Fibroblast of gingiva (primary cell): ENCODE measurements at places on chromosomes 7 and 10.

- no peak for DNase-seq
Measured at GRCh38 chr10:98299341-98299740, 31.3 kb upstream of the LOXL4 start.

- no peak for DNase-seq
Measured at GRCh38 chr7:50088463-50089129, 4.5 kb downstream of the ZPBP start.

DNA sequence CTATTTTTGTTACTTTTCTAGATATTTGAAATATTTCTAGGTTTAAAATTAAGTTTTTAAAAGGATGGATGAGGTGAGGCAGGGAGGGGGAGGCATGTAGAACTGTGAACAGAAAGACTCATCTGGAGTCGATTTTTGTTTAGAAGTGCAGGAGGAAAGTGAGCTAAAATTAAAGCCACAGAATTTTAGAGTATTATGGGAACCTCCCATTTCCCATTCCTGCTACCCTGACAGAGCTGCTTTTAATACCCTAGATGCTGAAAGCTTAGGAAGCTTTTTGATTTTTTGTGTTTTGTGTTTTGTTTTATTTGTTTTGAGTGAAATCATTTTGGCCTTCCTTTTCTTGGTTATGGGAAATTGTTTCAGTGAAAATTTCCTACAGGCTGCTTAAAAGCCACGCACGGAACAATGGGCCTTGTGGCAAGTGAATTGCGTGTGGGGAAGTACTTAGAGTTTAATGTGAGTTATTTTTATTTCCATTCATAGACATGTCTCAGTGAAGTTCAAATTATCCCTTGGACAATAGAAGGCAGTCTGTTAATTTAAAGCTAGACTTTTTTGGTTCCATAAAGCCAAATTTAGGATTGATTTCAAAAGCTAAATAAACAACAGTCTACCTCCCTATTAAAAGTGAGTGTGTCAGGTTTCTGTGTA lies 102.0 kb upstream of the HDAC9 start:
- DNase-seq, result no peak

- peak; percentile 73 for DNase-seq
Measured at GRCh38 chr10:33612551-33612950, 278.1 kb upstream of the NRP1 start.

GRCh38 chr7:12984117-12984516 lies 296.7 kb downstream of the ARL4A start:
- no peak for DNase-seq

DNA sequence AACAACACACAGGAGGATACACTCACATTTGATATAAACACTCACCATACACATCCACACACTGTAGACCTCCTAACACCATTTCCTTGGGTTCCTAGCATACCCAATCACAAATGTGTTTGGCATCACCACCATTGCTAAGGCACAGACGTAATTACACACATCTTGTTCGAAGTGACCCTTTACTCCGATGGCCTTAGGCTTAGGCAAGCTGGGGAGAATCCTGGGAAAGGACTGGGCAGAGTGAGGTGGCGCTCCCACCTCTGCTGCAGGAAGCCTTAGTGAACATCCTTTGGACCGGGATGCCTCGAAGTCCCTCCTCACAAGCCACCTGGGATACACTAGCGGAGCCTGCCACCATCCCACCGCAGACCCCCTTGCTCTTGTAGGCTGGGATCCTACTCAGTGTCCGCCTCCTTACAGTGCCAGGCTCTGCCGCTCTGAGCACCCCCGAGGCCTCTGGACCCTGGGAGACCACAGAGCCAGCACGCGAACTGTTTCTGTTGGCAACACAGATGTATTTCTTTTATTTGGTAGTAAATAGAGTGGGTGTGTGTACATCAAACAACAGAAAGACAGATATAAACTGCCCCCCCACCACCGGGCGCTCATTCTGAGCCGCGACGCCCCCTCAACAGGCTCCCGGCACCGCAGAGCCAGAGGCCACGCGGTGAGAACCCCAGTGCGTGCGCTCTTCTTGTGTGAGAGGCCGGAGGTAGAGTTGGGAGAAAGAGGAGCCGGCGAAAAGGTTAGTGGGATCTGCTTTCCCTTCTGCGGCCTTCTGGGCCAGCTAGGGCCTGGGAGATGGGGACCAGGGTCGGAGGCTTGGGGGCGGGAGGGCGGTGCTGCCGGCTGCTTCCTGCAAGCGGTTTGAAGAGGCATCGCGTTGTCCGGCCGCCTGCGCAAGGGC lies 5.9 kb upstream of the HMX2 start:
- DNase-seq, result no peak

DNA sequence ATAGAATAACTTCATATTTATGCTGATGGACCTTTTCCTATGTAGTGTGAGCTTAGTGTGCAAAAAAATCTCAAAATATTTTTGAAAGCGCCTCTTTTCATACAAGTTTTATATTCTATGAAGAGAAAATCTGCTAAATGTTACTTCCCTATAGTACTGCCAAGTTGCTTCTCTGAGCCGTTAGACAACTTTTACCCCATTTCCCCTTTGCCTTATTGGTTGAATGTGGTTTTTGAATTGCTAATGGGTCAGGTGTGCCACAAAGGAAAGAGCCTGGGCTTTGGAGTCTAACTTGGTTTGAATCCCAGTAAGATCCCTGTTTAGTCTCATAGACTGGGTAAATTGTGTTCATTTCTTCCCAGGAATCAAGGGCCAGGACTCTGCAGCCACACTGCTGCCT lies 261.5 kb downstream of the SNX10 start:
- DNase-seq, result no peak

DNA sequence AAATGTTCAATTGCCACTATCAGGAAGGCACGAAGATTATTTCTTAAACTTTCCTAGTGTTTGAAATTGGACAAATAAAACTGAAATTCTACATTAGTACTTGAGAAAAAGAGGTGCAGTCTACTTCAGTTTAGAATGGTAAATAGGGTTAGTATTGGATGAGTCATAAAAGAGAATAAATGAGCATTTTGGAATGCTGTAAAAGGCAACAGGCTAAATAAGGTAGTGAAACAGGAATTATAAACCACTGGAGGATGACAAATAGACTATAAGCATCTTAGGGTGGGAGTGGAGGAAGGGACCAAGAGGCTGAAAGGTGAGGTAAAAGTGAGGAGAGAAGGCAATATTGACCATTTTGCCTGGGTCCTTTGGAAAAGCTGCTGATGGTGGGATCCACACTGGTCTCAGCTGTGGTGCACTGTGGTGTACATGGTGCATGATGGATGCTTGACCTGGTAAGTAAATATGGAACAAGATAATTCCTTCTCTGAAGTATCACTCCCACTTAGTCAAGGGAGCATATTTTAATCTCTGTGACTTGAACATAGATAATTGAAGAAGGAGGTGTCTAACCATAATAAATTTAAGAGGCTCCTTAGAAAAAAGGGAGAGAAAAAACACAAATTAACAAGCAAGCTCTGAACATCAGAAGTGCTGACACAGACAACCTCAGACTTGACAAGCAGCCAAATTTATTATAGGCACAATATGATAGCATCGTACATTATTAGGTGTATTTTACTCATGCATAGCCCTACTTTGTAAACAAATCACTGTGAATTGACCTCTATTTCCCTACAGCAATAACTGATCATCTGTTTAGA lies 76.4 kb upstream of the SCIN start:
- no peak for DNase-seq

DNA sequence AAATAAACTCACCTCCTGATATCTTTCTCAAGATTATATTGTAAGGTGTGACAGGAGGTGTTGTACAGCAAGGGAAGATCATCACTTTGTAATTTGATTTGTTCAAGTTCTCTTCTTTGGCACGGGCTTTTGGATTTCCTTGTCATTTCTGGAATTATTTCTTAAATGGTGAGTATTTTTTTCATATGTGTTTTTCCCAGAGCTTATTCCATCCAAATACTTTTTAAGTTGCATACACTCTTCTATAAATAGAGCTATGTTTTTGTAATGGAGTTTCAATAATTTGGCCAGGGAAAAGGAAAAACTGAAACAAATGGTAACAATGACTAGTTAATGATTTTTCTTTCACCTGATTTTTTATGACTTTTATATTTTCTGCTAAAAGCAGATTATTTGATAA lies 92.5 kb downstream of the CFAP58 start:
- DNase-seq, result no peak

DNA sequence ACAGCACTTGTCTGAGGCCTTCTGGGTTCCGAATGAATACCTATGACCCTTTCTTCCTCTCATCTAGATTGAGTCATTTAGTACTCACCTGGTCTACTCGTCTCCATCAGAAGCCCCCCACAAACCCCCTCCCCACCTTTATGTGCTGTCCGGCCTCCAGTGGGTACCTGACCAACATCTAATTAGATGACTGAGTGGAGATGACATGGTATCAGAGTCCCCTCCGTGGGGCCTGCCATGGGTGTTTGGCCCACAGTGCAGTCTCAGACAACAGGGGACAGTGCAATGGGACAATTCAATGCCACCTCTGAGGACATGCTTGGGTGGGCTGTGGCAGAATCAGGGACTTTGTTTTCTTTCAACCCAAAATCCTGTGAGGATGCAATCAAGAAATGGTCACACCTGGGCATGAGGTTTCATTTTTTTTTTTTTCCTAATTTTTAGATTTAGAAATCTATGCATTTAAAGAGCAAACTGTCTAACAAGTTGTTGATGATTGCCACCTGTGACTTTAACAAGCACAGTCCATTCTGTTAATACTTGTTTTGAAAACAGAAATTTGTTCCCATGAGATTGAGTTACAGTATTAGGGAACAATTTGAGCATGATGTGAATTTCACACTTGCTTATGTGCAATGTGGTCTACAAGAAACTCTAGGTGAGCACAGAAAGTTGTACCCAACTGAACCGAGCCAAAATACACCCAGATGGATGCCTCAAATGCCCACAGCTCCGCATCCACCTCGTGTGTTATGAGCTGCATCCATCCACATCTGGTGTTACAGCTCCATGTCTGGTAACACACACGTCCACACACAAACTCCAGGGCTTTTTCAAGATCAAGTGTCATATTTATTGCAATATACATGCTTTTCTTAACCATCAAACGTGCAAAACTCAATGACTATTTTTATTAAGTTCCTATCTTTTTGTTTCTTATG lies 27.5 kb downstream of the GPRIN2 start:
- DNase-seq, result no peak

DNA sequence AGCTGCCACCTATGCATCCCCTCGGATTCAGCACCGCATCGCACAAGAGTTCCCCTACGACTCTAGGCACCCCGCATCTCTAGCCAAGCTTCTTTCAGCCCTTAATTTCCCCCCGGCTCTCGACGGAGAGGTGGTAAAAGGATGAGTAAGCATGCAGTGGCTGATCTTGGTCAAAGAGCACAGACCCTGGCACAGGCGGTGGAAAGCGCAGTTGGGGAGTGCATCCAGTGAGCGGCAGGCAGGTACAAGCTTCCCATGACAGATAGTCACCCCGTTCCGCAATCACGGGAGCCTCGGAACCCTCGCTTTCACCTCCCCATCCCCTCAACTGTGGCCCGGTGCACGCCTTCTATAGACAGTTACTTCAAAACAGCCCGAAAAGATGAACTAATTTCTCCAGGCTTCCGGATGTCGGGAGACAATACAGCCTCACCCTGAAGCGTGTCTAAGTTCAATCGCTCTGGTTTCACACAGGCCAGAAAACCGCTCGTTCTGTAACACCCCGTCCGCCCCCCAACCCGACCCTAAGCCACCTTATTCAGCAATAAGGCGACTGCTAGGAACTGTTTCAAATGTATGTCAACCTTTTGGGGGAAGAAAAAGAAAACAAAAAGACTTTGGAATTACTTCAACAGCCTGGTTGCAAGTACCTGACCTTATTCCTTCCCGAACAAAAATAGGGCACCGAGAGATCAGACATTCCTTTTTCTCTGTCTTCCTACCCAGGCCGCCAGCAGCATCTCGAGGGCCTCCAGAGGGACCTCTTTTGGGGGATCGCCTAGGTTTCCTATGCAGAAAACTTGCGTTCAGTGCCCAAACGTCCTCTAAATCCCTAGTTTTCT lies 1.4 kb downstream of the RHEB start:
- DNase-seq, result peak; percentile 40

DNA sequence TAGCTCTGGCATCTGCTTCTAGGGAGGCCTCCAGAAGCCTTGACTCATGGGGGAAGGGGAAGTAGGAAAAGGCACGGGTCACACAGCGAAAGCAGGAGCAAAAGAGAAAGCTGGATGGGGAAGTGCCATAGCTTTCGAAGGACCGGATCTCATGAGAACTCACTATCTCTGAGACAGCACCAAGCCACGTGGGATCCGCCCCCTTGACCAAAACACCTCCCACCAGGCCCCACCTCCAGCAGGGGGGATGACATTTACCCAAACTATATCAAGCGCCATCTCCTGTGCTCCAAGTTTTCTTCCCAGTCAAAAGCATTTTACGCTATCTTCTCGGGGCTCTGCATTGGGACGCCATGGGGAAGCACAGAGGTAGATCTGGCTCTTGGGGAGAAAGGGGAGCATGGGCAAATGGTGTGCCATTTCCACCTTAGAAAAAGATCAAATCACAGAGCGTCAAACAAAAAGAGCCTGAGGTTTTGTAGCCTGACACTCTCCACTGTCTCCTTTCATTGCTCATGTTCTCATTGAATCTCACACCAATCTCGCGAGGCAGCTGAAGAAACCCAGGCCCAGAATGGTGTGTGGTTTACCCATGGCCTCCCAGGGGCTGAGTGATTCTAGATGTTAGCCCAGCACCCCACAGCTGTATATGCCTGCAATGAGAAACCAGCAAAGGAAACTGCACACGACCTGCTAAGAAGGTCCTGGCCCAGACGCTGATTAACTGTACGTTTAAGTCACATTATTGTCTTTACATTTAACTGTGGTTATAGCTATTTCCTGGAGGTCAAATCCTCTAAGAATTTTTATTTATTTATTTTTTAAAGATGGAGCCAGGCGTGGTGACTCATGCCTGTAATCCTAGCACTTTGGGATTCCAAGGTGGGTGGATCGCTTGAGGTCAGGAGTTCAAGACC lies 8.1 kb upstream of the OLAH start:
- DNase-seq, result peak; percentile 6

DNA sequence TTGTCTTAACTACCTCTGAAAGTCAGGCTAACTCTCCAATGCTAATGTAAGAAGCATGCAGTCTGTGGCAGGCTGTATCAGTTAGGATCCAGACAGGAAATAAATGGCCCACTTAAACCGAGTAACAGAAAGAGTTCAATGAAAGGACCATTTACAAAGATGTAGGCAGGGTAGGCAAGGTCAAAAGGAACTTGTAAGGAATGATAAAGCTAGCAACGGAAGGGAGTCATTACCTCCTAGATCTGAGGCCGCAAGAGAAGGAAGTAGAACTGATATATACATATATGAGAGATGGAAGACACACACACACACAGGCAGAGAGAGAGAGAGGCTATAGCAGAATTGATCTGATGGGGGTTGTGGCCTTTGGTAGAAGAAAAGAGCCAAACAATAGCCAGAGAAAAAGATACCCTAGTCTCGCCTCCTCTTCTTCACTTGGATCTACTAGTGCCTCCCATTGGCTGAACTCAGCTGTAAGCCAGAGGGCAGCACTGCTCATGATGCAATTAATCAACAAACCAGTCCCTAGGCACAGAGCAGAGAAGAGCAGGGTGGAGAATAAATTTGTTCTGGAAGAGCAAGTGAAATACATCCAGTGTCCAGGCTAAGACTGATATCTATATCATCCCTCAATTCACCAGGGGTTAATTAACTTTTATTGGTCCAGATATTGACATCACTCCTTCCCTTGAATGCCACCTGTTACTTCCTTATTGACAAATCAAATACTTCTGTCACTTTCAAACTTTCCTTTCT lies 91.2 kb downstream of the LSMEM1 start:
- no peak for DNase-seq
